ENCODE measurements at places on chromosomes 13 and 19. TPM values are rescaled to one million over a fixed set of nuclear protein-coding genes. Genes with fewer than 3 reads are reported as not detected.

The ZNF569 gene
- 5.8 TPM for total RNA-seq

The RASGRP4 gene
- not detected for total RNA-seq

The PGLYRP2 gene
- not detected for total RNA-seq

The LHFPL6 gene
- 21.7 TPM for total RNA-seq

Measured in vein endothelial cell (primary cell).